ENCODE measurements at places on chromosomes 7 and 10.
A peak's percentile ranks its signal among the peaks of the same experiment; 100 is the strongest.

DNA sequence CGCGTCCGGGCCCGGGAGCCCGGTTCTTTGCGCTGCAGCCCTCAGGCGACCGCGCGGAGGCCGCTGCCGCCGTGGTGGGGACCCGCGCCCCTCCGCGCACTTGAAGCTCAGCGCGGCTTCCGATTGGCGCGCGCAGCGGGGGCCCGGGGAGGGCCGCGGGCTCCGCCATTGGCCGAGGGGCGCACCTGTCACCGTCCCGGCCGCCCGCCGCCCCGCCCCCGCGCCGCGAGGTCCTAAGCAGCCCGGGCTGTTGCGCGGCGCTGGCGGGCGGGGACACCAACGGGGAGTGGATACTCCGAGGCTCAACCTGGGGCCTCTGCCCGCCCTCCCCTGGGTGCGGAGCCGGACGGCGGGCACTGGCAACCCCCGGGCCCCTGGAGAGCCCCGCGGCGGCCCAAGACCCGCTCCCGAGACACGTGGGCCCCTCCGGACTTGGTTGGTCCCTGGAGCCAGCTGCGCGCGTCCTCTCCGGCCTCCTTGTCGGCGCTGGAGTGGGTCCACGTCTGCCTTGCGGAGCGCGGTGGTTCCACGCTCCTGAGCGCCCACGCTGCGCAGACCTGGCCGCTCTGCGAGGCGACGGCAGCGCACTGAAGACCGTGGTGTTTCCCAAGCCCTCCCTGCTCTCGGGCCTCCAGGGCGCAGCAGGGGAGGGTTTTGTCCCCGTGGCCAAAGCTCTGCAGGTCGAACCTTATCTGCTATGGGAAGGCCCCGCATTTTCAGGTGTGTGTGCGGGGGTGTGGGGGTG, at the start of gene MNX1:
TSS of gene MNX1 (minus strand) at position 76 of the 745 bp plus-strand sequence. CDS start 313 bp downstream, outside the sequence.
- DNase-seq, result no peak

DNA sequence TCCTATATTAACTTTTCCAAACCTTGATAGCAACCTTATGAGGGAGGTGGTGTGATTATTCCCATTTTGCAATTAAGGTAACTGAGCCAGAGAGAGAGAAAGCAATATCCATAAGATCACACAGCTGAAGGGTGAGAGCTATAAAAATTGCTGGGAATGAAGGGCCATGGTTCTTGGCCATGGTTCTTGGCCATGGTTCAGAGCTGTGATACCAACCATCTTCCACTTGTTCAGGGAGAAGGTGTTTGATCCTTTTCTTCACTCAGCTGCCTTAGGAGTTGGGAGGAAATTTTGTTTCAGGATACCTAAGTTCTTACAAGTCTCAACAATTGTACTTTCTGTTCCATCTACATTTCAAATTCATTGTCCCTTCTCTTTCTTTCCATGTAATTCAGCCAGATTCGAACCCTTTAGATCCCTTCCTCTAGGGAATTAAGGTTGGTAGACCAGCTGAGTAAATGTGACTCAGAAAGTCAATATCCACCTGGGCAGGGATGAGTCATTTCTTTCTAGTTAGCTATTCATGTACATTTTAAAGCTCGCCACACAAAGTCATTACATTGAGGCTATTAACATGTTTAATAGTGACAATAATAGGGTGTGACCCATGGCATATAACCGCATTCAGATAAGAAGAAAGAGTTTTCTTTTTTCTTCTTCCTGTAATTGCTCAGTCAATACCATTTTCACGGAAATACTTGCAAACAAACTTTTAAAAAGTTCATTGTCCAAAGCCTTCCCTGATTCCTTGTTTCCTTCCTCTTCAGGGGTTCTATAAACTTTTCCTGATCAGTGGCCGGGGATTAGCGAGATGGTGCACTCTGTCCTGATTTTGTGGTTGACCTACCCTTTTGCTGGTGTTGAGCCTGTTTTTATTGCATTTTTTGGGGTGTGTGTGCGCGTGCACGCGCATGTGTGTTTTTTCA, 143.4 kb downstream of the TCF7L2 start:
- no peak for DNase-seq

- DNase-seq, result no peak
Observed at GRCh38 chr7:71454981-71455380, 323.0 kb downstream of the GALNT17 start.

- DNase-seq, result no peak
Observed at GRCh38 chr10:129108378-129108777, 358.7 kb upstream of the MGMT start.

DNA sequence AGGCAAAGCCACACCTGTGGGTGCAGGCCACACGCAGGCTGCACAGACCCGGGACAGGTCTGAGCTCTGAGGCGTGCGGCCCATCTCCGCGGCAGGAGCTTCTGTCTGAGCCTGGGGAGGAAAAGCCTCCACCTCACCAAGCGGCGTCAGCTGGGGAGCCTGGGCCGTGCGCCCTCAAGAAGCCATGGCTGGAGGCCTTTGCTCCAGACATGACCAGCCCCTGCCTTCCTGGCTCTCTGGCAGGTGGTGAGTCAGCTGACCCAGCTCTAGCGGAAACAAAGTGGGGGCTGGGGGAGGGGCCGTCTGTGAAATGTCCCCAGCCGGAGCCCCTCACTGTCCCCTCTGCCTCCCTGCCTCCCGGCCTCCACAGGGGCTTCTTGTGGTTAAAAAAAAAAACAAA, 12.5 kb downstream of the GPER1 start:
- no peak for DNase-seq

GRCh38 chr10:18140149-18140956, at the start of gene CACNB2:
CACNB2 (plus strand) TSS chr10:18140424.
- peak; percentile 70 for DNase-seq

GRCh38 chr10:118017850-118018249, 28.9 kb downstream of the RAB11FIP2 start:
- DNase-seq, result no peak

GRCh38 chr7:70669854-70670253, 462.1 kb upstream of the GALNT17 start:
- no peak for DNase-seq

DNA sequence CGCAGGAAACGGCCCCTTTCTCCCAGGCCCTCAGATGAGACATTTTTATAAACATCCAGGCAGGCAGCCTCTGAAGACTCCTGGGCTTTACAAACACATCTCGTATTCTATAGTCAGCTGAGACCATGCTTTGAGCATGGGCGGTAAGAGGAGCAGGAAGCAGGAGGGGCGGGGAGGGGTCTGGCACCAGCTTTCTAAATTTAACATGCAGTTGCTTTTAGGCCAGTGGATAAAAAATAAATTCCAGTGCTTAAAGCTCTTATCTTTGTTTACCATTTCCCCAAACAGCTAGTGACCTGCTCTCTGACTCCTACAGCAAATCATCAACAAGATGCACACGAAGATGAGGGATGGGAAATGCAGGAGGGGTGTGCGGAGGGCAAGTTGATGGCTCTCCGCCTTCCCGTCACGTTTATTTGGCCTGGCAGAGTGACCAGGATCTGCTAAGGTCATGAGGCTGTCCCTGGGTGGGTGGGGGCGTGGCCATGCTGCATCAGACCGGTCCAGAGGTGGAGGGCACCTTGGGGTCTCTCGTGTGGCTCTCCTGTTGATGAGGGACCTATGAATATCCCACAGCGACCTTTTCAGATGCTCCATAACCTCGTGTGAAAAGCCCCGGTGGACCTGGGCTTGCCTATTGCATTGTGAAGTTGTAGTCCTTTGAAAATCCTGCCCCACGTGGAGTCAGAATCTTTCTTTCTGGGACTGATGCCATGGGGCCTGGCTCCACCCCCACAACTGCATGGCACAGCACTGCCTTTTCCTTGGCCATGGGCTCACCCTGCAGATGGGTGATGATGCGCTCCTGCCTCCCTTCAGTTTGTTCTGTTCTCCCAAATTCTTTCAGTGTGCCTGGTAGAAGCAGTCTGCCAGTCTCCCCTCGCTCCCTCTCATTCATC, 67.5 kb downstream of the PARP12 start:
- DNase-seq, result peak; percentile 78

DNA sequence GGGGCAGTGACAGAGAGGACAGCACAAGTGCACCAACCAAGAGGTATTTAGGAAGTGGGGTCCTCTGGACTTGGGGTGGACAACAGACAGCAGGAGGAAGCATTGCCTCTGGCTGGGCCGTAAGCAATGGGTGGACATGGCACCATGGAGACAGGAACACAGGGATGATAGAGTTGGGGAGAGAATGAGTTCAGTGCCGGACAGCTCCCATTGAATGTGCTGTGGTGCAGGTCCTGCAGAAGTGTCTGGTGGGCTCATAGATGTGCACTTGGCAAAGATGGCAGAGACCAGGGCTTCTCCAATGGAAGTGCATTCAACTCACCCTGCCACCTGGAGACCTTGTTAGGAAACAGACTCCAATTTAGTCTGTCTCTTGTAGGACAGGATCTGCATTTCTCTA, 341.5 kb upstream of the ZMIZ1 start:
- no peak for DNase-seq

GRCh38 chr10:100902622-100903021, 10.1 kb upstream of the SLF2 start:
- DNase-seq, result no peak

- peak; percentile 39 for DNase-seq
Observed at GRCh38 chr7:33050535-33051318, 11.8 kb downstream of the NT5C3A start.

DNA sequence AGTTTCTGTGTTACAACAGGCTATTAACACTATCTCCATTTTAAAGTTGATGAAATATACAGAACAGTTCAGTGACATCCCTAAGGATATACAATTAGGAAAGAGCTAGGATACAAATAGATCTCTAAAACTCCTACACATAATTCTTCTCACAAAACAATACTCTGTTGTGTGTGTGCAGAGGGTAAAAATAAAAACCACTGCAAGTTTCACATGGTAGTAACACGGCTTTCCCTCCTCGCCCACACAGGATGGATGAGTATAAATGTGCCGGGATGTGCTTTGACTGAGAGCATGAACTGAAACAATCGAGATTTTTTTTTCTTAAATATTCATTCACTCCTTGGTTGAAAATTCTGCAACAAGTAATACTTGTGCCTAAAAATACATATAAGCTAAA, 131.5 kb upstream of the C1QL3 start:
- DNase-seq, result no peak

DNA sequence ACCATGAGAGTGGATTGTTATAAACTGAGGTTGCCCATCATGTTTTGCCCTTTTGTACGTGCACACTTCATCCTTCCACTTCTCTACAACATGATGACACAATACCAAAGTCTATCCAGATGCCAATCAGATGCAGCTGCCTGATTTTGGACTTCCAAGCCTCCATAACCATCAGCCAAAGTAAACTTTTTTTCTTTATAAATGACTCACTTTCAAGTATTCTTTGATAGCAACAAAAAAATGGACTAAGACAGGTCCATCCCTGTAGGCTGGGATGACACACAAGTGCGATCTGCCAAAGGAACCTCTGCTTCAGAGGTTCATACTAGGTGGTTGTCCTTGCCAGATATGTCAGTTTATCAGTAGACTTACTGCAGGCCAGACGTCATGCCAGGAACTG, 320.2 kb upstream of the FZD1 start:
- DNase-seq, result no peak

- no peak for DNase-seq
Observed at GRCh38 chr7:54343511-54343910, 198.7 kb upstream of the VSTM2A start.

DNA sequence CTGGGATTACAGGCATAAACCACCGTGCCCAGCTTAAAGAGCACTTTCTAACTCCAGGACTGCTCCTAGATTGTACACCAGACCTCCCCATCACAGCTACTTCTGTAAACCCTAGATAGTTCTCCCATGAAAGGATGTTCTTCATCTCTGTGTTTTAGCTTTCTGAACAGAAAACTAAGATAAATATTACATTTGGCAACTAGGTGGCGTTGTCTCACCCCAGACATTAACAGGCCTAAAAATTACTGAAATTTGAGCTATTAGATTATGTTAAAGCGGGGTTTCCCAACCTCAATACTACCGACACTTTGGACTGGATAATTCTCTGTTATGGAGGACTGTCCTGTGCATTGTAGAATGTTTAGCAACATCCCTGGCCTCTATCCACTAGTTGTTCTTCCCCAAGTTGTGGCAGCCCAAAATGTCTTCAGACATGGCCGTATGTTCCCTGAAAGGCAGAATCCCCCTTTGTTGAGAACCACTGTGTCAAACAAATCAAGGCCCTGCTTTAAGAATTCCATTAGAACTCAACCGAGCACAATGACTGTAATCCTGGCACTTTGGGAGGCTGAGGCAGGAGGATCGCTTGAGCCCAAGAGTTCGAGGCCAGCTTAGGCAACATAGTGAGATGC, 19.1 kb downstream of the ATOH7 start:
- DNase-seq, result peak; percentile 60

- DNase-seq, result no peak
Observed at GRCh38 chr10:131134001-131134576, 177.4 kb downstream of the TCERG1L start.

DNA sequence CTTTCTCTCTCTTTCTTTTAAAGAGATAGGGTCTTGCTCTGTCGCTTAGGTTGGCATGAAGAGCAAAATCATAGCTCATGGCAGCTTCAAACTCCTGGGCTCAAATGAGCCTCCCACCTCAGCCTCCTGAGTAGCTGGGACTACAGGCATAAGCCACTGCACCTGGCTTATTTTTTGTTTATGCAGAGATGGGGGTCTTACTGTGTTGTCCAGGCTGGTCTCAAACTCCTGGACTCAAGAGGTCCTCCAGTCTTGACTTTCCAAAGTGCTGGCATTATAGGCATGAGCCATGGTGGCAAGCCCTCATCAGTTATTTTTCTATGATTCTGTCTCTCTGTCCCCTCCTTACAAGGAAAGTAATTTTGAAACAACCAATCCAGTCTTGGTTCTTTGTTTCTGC, 1.1 kb upstream of the BAG3 start:
- no peak for DNase-seq

DNA sequence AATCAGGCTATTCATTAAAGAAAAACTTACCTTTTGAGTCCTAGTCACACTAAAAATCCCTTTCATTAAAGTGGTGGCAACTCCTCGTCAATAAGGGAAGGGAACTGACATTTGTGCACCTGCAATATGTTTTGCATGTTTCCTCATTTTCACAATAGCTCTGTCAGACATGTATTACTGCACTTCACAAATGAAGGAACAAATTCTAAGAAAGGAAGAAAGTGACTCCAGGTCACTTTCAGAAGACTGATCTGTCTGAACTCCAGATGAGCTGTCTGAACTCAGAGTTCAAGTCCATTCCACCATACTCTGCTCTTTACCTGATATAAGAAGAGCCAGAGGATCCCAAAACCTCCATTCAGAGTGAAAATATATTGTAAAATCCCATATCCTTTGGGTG, 50.3 kb upstream of the GSAP start:
- DNase-seq, result no peak

- DNase-seq, result no peak
Observed at GRCh38 chr10:100509241-100509840, 10.3 kb downstream of the SEC31B start.

DNA sequence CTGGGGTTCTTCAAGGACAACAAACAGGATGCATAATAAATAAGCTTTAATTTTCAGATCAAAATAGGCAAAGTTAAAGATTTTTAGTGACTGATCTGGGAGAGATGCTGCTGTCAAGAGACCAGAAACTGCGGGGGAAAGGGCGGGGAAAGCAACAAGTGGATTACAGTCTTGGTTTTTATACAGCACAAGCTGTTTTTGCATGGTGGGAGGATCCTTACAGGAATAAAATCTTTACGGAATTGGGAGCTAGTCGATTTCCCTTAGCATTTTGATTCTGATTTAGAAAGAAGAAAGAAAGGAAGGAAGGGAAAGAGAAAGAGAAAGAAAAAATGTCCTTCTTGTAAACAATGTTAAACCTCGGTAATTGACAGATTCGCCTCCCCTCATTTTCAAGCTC, 242.3 kb upstream of the SP8 start:
- no peak for DNase-seq
